Activated CD4-positive, alpha-beta T cell treated with anti-CD3 and anti-CD28 coated beads, Interleukin-2, amount 10 ng/mL, durations not matched to agents 24 days and 14 days (primary cell): ENCODE measurements at places on chromosomes 7 and 10. TPM values are rescaled to one million over a fixed set of nuclear protein-coding genes. Genes with fewer than 3 reads are reported as not detected.

GRCh38 chr7:151087245-151088018 is 1.2 kb downstream of the AGAP3 start:
- peak overlapping the region; percentile 63 for H3K27ac ChIP-seq
- peaks cover 9% of the 10 kb centered on the region for H3K36me3 ChIP-seq
- H3K4me1 ChIP-seq = peaks cover 29% of the 10 kb centered on the region
- H3K4me3 ChIP-seq = peak overlapping the region; percentile 87
- peaks cover 18% of the 10 kb centered on the region for H3K27me3 ChIP-seq

The MYPN gene
- not detected in 2 replicates for total RNA-seq

DNA sequence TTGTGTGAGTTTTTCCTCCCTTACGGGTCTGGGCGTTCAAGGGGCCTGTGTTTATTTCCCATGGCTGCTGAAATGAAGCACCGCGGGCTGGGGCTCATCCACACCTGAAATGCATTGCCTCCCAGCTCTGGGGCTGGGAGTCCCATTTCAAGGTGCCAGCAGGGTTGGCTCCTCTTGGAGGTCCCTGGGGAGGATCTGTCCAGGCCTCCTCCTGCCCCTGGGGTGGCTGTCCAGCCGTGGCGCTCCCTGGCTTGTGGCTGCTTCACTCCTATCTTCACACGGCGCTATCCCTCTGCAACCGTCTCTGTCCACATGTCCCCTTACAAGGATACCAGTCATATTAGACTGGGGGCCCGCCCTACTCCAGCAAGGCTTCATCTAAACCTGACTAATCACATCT is 41.1 kb upstream of the CNPY1 start:
- H3K4me3 ChIP-seq = no peak overlapping the region
- H3K27ac ChIP-seq = no peak overlapping the region
- H3K36me3 ChIP-seq = no peaks in the 10 kb centered on the region
- H3K27me3 ChIP-seq = peaks cover 37% of the 10 kb centered on the region
- peaks cover 3% of the 10 kb centered on the region for H3K4me1 ChIP-seq

DNA sequence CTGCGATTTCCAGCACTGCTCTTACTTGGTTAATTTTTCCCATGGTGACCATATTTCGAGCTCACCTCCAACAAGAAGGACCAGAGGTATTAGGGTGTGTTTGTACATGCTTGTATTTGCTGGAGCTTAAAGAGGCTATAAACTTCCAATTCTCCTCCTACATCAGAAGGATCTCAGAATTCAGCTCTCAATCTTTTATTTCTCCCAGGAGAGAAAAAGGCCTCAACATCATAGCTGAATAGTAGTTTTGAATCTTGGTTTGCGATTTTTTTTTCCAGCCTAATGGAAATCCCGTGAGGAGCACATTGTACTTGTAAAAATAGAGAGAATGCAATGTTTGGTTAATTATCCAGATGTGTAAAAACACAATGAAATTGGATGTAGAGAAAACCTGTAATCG is 69.7 kb downstream of the CPVL start:
- DNase-seq = no peak
- no peaks in the 10 kb centered on the region for H3K36me3 ChIP-seq
- H3K4me3 ChIP-seq = no peak overlapping the region
- H3K27me3 ChIP-seq = peaks cover 10% of the 10 kb centered on the region
- no peak overlapping the region for H3K27ac ChIP-seq
- no peaks in the 10 kb centered on the region for H3K4me1 ChIP-seq

The CHRM2 gene
- total RNA-seq = not detected in 2 replicates

The DDC gene
- 0.19 and 0.35 TPM in 2 replicates for total RNA-seq

DNA sequence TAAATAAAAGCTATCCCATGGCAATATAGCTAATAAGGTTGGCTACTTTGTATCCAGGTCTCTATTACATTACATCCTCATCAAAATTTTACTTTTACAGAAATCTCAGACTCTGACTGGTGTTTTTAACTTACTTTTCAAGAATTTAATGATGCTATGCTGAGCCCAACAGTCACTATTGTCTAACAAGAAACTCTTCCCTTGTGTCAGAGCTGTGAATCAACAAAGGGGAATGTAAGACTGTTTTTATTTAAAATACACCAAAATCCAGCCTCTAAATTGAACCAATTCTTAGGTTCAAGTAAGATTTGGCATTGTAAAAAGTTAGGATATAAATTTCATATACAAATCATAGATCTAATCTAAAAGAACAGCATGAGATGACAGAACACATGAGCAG is 7.0 kb downstream of the RTKN2 start:
- DNase-seq = no peak
- H3K4me3 ChIP-seq = no peak overlapping the region
- peaks cover 7% of the 10 kb centered on the region for H3K4me1 ChIP-seq
- H3K27ac ChIP-seq = no peak overlapping the region
- H3K36me3 ChIP-seq = peaks cover 1% of the 10 kb centered on the region

- H3K27ac ChIP-seq = no peak overlapping the region
- no peaks in the 10 kb centered on the region for H3K36me3 ChIP-seq
- no peak for DNase-seq
- no peaks in the 10 kb centered on the region for H3K27me3 ChIP-seq
These were observed 139.5 kb downstream of the BMPER start for GRCh38 chr7:34044734-34045353.

- no peaks in the 10 kb centered on the region for H3K4me1 ChIP-seq
- no peak for DNase-seq
- H3K4me3 ChIP-seq = no peak overlapping the region
- no peaks in the 10 kb centered on the region for H3K27me3 ChIP-seq
- H3K36me3 ChIP-seq = no peaks in the 10 kb centered on the region
These were observed 133.9 kb downstream of the AASS start for GRCh38 chr7:122010116-122010515.

The LRGUK gene
- total RNA-seq = 0.12 and 0.16 TPM in 2 replicates

DNA sequence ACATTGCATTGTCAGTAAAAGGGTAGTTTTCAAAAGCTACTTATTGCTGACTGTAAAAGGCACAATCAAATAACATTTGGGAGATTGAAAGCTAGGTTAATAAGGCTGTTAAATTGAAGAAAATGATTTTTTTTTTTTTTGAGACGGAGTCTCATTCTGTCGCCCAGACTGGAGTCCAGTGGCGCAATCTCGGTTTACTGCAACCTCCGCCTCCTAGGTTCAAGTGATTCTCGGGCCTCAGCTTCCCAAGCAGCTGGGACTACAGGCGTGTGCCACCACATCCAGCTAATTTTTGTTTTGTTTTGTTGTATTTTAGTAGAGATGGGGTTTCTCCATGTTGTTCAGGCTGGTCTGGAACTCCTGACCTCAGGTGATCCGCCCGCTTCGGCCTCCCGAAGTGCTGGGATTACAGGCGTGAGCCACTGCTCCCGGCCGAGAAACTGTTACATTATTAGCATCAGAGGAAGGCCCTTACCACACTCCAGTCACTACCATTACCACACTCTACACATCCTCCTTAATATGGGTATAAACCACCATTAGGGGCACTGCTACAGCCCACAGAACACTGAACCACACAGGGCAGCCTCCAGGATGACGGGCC is 1.0 kb downstream of the CYP51A1 start:
- no peak for DNase-seq
- peak overlapping the region; percentile 100 for H3K27ac ChIP-seq
- no peaks in the 10 kb centered on the region for H3K27me3 ChIP-seq
- H3K4me3 ChIP-seq = peak overlapping the region; percentile 95

The CDNF gene
- 0.62 and 0.70 TPM in 2 replicates for total RNA-seq

- H3K27ac ChIP-seq = no peak overlapping the region
- no peak for DNase-seq
- no peaks in the 10 kb centered on the region for H3K4me1 ChIP-seq
- no peaks in the 10 kb centered on the region for H3K36me3 ChIP-seq
- no peaks in the 10 kb centered on the region for H3K27me3 ChIP-seq
These were observed 200.2 kb upstream of the PHYHIPL start for GRCh38 chr10:58976254-58976653.

GRCh38 chr10:66783316-66783715 is 142.5 kb upstream of the LRRTM3 start:
- H3K4me1 ChIP-seq = no peaks in the 10 kb centered on the region
- no peak for DNase-seq
- no peak overlapping the region for H3K4me3 ChIP-seq
- no peaks in the 10 kb centered on the region for H3K36me3 ChIP-seq
- H3K27ac ChIP-seq = no peak overlapping the region

DNA sequence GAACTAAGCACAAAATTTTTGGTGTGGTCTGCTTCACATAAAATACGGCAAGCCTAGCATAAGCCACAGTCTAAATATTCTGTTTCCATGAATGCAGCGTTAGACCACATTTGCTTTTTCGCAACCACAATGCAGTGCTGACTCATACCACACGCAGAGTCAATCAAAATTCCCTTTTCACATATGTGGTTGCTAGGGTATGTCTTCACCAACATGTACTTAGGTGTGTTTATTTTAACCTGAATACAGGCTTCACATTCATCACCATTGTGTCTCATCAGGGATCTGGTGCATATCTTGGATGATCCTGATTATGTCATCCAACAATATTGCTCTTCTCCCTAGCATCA is 90.8 kb downstream of the CHN2 start:
- peak; percentile 82 for DNase-seq
- H3K27ac ChIP-seq = peak overlapping the region; percentile 32
- H3K27me3 ChIP-seq = peaks cover 52% of the 10 kb centered on the region
- no peak overlapping the region for H3K4me3 ChIP-seq
- H3K36me3 ChIP-seq = no peaks in the 10 kb centered on the region

DNA sequence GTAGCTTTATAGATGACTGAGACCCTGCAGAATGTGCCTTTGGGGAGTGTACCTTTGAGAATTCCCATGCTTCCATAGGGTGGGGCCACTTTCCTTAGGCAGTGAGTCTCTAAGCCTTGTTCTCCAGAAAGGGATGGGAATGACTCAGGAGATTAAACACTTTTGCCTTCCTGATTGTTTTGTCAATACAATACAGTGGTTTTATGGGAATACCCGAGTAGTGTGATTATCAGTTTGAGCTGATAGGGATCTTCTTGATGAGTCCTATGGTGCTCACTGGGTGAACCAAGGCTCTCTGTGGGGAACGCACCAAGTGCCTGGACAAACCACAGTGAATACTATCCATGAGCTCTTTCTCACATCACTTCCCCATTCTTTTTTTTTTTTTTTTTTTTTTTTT is 6.3 kb downstream of the MYOF start:
- H3K36me3 ChIP-seq = peaks cover 4% of the 10 kb centered on the region
- H3K4me1 ChIP-seq = peaks cover 10% of the 10 kb centered on the region
- DNase-seq = no peak
- no peak overlapping the region for H3K27ac ChIP-seq
- H3K27me3 ChIP-seq = no peaks in the 10 kb centered on the region

DNA sequence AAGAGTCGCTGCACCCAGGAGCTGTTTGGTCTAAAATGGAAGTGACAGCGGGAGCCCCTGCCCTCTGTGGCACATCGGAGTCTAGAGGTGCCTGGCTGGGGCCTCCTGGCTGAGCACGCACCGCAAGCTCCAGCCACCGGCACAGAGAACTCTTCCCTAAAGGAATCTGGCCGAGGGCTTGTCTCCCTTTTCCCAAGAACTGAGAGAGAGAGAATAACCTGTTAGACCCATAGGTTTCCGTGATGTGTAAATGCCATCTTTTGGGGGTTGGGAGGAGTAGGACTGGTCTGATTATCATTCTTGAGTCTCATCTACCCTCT is 47.3 kb downstream of the PROSER2 start:
- DNase-seq = no peak
- H3K36me3 ChIP-seq = no peaks in the 10 kb centered on the region
- no peak overlapping the region for H3K4me3 ChIP-seq
- peaks cover 55% of the 10 kb centered on the region for H3K27me3 ChIP-seq

The TMEM229A gene
- total RNA-seq = not detected in 2 replicates

DNA sequence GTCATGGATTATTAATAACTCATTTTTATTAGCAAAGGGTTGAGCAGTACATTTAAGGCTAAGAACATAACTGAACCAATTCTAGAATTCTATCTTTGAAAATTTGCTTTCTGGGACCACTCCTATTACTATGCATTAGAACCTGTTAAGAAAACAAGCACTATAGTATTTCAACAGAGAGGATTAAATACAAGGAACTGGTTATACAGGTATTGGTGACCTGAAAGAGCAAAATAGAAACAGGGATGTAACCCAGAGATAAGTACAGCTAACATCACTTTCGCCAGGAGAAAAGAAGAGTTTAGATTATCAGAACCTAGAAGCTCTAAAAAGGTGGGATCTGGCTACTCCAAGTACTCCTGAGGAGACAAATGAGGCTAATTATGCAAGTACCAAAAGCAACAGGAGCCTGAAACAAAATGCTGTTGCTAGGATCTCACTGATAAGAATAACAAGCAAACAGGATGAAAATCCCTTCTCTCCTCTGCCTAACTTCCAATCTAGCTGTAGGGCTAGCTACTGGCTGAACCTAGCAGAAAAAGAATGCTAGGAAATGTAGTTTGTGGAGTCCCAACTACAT is 32.1 kb upstream of the ELAPOR2 start:
- no peak overlapping the region for H3K27ac ChIP-seq
- no peak overlapping the region for H3K4me3 ChIP-seq
- H3K27me3 ChIP-seq = peaks cover 9% of the 10 kb centered on the region
- no peaks in the 10 kb centered on the region for H3K4me1 ChIP-seq
- no peaks in the 10 kb centered on the region for H3K36me3 ChIP-seq

- no peaks in the 10 kb centered on the region for H3K36me3 ChIP-seq
- no peaks in the 10 kb centered on the region for H3K4me1 ChIP-seq
- H3K27ac ChIP-seq = no peak overlapping the region
- no peaks in the 10 kb centered on the region for H3K27me3 ChIP-seq
These were observed 289.1 kb upstream of the PHF14 start for GRCh38 chr7:10684606-10685005.

The ABCB1 gene
- total RNA-seq = 1.4 and 2.2 TPM in 2 replicates

- DNase-seq = no peak
- H3K4me3 ChIP-seq = no peak overlapping the region
- H3K4me1 ChIP-seq = peaks cover 1% of the 10 kb centered on the region
- H3K27me3 ChIP-seq = peaks cover 30% of the 10 kb centered on the region
These were observed 166.2 kb downstream of the SKAP2 start for GRCh38 chr7:26698194-26698593.

The PTTG1IP2 gene
- total RNA-seq = not detected in 2 replicates

The SFTPA1 gene
- not detected in 2 replicates for total RNA-seq

GRCh38 chr10:480928-481552 is 208.4 kb downstream of the DIP2C start:
- H3K4me1 ChIP-seq = peaks cover 12% of the 10 kb centered on the region
- H3K36me3 ChIP-seq = peaks cover 11% of the 10 kb centered on the region
- no peak overlapping the region for H3K27ac ChIP-seq
- H3K27me3 ChIP-seq = no peaks in the 10 kb centered on the region

- DNase-seq = peak; percentile 91
- peak overlapping the region; percentile 83 for H3K27ac ChIP-seq
- peaks cover 5% of the 10 kb centered on the region for H3K36me3 ChIP-seq
- peaks cover 23% of the 10 kb centered on the region for H3K4me1 ChIP-seq
These were observed 613 bp downstream of the MAPK8 start for GRCh38 chr10:48306870-48307710.
